ENCODE measurements at places on chromosomes 4 and X.

- no peak for DNase-seq
Observed at GRCh38 chrX:121864561-121864960, 817.2 kb downstream of the GLUD2 start.

GRCh38 chrX:68710870-68711576 is 63.6 kb downstream of the STARD8 start:
- DNase-seq = no peak

- no peak for DNase-seq
Observed at GRCh38 chrX:32448320-32448719, 763.0 kb downstream of the DMD start.

DNA sequence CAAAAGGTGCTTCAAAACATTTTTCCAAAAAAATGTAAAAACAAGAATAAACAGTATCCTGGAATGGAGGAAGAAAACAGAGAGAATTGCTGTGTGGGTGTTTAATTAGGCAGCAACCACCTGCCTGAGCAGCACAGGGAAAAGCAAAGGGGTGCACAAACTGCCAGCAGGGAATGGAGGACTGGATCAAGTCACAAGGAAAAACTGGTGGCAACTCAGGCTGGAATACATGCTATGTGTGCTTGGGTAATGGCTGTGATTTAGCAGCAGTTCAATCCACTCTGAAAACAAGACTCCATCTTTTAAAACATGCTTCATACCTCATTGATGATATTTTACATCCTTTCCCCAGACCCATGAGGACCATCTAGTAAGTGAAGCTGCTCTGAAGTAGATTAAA is 179.5 kb downstream of the HS6ST2 start:
- no peak for DNase-seq

GRCh38 chrX:40282348-40282747 is 184.6 kb upstream of the BCOR start:
- DNase-seq = no peak

- no peak for DNase-seq
Observed at GRCh38 chr4:84496706-84497503, 2.2 kb downstream of the NKX6-1 start.

- no peak for DNase-seq
Observed at GRCh38 chr4:80587871-80588385, 252.4 kb downstream of the CFAP299 start.
